ENCODE measurements at places on chromosomes 5 and 9.

GRCh38 chr9:93161786-93162562 lies 22.0 kb upstream of the WNK2 start:
- DNase-seq, result no peak

DNA sequence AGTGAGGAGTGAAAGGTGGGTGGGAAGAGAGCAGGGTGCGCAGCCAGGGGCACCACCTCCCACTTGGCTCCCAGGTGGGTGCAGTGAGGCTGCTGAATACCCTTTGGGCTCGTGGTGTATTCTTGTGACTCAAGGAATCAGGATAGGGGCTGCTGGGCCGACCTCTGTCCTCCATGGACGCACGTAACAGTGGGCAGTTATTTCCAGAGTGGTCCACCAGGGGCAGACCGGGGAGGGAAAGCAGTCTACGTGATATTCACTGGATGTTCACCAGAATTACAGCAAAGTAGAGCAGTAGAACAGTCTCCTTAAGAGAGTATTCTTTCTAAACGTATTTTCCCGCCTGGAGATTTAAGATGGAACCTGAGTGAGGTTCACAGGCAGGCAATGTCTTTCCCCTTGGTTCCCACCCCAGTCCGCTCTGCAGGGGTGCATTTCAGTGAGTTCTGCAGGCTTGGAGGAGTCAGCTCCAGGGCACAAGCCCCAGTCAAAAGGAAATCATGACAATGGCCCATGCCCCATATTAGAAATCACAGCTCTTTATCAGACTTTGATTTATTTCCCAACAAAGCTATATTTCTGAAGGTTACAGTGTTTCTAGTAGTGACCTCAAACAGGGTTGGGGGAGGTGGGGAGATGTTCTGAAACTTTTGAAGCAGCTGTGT lies 88.7 kb downstream of the SYK start:
- no peak for DNase-seq

DNA sequence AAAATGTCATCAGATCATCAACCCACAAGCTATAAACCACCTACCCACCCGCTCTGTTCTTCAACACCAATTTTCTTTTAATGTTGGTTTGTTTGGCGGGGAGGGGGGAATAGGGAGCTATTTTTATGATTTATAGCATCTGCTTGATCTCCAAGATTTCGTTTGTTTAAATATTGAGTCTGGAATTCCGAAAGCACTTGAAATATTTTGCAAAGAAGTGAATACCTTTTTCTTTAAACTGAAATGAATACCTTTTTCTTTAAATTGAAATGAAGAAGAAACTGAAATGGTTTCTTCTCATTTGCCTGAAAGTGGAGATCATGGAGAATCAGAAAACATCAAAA lies 49.0 kb upstream of the TENT2 start:
- DNase-seq, result no peak

DNA sequence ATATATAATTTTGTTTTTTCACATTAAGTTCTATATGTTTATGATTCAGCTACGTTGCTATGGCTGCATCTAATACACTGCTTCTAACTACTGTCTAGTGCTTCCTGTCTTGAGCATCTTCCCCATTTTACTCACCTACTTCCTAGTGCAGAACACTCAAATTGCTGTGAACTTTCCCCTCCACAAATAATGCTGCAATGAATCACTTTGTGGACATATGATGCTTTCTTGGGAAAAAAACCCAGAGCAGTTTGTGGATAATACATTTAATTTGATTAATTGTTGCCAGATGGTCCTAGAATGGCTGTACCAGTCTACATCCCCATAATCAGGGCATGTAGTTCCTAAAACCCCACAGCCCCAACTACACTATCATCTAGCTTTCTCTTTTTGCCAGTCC lies 18.5 kb downstream of the CD180 start:
- DNase-seq, result no peak

GRCh38 chr9:121169094-121169601 lies 32.5 kb downstream of the RAB14 start:
- DNase-seq, result no peak

GRCh38 chr5:141525653-141526052 lies 36.8 kb downstream of the PCDHGC5 start:
- DNase-seq, result no peak

GRCh38 chr5:139215107-139215975 lies 17.2 kb upstream of the SIL1 start:
- DNase-seq, result no peak

- DNase-seq, result no peak
These were observed 361.3 kb upstream of the PTGER4 start for GRCh38 chr5:40318395-40318794.

- peak; percentile 45 for DNase-seq
These were observed 2.6 kb downstream of the GLIS3 start for GRCh38 chr9:4297151-4297785.

DNA sequence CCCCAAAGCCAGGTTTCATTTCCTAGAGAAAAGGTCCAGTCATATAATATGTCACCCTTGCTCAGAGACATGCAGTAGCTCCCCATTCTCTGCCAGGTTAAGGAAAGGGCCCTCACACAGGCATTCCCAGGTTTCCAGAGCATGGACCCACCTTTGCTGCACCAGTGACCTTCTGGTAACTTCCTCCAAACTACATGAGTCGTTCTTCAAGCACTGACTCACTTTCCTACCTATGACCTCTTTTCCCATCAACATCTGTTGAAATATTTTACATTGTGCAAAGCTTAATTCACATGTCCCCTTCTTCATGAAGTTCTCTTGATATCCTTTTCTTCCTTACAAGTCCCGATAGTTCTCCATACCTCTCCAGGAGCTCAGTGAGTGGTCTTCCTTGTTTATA lies 25.9 kb downstream of the SH3TC2 start:
- DNase-seq, result no peak

DNA sequence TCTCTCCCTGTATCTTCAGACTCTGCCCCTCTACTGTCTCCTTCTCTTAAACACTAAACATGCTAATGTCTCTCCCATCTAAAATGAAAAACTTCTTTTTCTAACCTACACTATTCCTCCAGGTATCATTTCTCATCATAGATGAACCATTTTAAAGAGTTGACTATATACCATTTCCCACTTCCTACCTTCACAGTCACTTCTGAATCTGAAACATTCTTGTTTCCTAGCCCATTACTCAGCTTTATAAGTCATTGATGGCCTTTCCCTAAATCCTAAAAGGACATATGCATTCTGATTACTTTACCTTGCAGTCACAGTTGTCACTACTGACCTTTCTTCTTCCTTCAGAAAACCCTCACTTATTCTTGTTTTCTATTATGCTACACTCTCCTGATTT lies 118.2 kb downstream of the SSBP2 start:
- no peak for DNase-seq

DNA sequence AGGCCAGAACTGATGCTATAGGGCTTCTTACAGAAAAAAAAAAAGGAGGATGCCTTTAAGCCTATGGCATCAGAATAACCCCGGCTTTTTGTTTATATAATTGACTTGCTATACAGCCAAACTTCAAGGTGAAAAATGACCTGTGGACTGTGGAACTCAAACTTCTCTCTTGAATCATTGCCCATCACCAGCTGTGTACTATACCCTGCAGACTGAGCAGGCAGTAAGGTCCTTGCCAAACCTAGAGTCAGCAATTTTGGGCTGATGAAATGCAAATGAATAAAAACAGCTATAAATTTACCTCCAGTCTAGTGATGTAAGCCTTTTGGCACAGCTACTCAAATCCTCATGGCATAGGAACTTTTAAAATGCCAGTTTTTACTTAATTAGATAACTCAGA lies 44.5 kb upstream of the PPP3R2 start:
- DNase-seq, result no peak

DNA sequence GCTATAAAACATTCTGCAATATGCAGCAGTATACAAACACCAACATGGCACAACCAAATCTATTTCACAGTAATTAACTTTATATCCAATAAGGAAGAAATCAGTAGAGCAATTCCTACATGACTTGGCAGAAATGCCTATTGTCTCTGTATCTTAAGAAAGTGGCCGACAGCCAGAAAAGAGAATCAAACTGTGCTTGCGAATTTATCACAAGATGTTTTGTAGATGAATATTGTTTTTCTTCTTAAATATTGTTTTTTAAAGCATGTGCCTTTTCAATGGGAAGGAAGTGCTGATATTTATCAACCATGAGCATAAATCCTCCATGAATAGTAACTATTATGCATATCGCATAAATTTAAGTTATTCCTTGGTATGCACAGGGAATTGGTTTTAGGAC lies 501.7 kb upstream of the DMAC1 start:
- no peak for DNase-seq

DNA sequence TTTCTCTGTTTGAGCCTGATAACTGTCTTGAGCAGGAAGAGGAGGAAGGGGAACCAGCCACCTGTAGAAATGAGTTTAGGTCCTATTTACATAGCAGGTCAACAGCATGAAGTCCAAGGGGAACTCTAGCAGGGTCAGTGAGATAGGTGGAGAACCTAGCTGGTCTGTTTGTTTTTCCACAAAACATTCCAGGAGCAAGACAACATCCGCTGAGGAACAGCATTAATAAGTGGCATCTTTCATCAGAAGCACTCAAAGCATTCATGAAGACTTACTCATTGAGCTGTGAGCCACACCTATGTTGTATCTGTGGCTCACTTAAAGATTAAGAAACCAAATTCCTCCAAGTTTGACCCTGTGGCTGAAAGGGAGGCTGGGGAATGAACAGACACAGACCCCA lies 115.9 kb downstream of the ACTBL2 start:
- DNase-seq, result no peak

GRCh38 chr5:80094236-80094738 lies 59.1 kb downstream of the THBS4 start:
- DNase-seq, result no peak

- DNase-seq, result no peak
These were observed 125.9 kb downstream of the RGS3 start for GRCh38 chr9:113589407-113589806.

DNA sequence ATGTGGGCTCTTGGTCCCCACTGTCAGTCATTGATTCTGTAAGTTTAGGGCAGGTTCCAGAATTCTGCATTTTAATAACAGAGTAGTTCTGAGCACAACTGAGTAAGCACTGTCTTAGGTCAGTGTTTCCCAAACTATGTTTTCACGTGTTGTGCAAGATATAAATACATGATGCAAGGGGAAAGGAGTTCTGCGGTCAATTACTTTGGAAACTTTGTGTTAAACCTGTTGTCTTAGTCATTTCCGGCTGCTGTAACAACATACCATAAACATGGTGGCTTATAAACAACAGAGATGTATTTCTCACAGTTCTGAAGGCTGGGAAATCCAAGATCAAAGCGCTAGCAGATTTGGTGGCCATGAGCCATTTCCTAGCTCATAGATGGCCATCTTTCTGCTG lies 69.8 kb downstream of the EQTN start:
- no peak for DNase-seq

DNA sequence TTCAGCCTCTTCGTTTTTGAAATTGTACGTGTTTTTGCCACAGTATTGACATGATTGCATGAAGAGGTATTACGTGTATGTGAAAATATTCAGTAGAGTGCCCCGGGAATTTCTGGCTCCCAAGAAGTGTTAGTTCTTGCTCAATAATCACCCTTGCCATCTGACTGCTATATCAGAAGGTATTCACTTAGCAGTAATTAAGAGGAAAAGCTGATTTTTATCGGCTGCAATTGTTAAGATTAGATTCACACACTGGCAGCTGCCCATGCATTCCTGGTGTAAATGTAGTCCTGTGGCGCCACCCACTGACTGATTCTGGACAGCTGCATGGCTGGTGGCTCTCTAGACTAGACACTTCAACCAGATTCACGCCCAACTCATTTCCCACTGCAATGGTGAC lies 440.1 kb upstream of the ADAMTS16 start:
- no peak for DNase-seq

DNA sequence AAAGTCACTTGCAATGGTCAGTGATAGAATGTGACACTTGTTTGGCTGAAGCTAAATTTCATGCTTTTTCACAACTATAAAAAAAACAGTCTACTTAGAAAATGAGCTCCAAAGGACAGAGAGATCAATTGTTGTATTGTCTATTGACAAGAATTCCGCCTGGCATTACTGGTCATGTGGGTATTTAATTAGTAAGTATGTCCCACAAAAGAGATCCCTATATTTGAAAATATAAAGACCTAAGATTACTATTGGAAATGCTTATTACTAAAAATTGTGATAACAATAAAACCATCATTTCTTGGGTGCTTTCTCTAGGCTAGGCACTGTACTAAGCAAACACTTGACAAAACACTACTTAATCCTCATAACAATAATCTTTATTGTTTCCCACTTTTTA lies 745.2 kb upstream of the C9orf72 start:
- DNase-seq, result no peak

GRCh38 chr9:78559449-78559885 lies 262.5 kb downstream of the PSAT1 start:
- DNase-seq, result no peak

- DNase-seq, result no peak
These were observed 102.2 kb upstream of the CHD1 start for GRCh38 chr5:99030906-99031440.

DNA sequence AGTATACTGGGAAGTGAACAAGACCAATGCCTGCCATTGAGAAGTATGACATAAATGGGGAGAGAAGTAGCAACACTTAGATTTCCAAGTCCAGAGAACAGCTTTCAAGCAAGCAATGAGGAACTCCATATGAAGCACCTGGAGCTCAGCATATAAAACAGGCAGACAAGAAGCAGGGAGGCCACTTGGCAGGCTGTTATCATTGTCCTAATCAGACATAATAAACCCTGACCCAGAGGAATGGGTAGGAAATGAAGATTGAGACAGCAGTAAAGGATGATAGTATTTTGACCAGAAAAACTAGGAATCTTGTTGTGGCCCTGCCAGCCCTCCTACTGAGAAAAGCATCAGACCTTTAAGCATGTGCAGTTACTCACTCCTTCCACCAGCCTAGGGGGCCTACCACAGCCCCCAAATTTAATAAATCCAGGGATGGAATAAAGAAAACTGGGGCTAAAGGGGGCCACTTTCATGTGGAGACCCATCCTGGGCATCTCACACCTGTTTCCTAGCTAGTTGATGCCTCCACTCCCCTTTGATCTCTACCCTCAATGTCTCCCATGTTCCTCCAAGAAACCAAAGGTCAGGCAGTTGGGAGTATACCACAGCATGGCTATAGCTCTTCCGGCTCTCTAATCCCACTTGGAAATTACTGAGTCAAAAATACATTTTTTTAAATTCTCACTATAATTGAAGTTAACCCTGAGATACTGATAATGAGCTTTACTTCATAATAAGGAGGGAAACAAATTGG lies 135.1 kb downstream of the SIL1 start:
- DNase-seq, result no peak

DNA sequence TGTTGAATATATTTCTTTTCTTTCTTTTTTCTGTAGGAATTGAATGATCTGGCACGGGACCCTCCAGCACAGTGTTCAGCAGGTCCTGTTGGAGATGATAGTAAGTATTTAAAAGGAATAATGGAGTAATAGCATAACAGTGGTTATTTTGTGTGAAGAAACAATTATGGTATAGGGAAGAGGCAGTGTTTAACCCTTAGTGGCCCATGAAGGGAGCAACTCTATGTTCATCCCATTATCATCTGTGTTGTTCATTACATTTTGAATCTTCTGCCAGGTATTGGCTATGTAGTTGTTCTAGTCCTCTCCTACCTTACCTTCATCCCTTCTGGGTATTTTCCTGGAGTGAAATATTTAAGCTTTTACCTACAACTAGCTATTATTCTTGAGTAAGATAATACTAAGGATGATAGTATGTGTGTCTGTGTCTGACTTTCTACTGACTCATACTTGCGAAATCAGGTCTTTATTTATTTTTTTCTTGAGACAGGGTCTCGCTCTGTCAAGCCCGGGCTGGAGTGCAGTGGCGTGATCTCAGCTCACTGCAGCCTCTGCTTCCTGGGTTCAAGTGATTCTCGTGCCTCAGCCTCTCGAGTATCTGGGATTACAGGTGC lies 39.3 kb downstream of the UBE2D2 start:
- no peak for DNase-seq

All from stimulated activated CD4-positive, alpha-beta T cell treated with anti-CD3 and anti-CD28 coated beads, Interleukin-2, amount 100 ng/mL, for 24 hours (primary cell).